ENCODE measurements at places on chromosomes 3 and 15.

DNA sequence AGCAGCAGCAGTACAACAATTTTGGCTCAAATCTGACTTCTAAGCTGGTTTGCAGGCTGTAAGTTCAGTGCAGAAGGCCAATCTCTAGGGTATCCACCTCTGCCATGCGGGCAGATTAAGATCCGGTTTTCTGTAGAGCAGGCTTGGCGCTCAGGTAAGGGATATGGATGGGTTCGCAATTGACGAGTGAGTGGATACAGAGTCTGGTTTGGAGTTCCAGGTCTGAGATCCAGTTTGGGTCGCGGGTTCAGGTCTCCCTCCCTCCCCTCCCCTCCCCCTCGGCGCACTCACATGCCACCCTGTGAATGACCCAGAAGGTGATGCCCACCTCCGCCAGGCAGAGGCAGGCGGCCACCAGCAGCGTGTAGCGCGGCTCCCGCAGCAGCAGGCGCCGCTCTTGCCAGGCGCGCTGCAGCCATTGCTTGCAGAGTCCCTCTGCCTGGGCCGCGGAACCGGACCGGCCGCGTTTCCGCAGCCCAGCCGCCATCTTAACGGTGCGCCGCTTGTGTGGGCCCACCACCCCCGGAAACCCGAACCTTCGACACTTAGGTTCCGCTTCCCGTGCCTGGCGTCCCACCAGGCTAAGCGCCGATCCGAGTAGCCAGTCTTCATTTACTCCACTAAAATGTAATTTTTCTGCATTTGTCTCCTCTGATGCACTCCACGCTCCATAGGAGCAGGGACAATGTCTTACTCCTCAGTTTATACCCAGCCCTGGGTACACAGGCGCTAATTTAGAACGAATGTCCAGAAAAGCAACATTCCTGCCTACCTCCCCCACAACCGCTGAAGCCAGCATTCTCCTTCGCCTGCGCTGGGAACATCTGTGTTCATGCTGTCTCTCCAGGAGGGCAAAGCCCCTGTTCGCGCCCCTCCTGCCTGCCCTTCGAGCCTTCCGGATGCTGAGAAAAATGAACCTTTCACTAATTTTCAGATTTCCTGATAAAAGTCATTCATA, at the start of gene ALG3:
TSS of gene ALG3 (minus strand) at position 509 of the 958 bp plus-strand sequence. CDS start at position 487, 22 bp downstream.
- peak; percentile 81 for DNase-seq

- DNase-seq = no peak
These were observed 281.4 kb upstream of the CTDSPL start for GRCh38 chr3:37580237-37580636.

GRCh38 chr15:26889298-26889898, 22.5 kb downstream of the GABRA5 start:
- DNase-seq = peak; percentile 64

- peak; percentile 78 for DNase-seq
These were observed 13.5 kb upstream of the ZFYVE19 start for GRCh38 chr15:40793216-40793989.

All from ACHN (cell line).